ENCODE measurements at places on chromosomes 6 and 20.

- DNase-seq = no peak
Measured at GRCh38 chr6:36594816-36595643, 868 bp downstream of the SRSF3 start.

DNA sequence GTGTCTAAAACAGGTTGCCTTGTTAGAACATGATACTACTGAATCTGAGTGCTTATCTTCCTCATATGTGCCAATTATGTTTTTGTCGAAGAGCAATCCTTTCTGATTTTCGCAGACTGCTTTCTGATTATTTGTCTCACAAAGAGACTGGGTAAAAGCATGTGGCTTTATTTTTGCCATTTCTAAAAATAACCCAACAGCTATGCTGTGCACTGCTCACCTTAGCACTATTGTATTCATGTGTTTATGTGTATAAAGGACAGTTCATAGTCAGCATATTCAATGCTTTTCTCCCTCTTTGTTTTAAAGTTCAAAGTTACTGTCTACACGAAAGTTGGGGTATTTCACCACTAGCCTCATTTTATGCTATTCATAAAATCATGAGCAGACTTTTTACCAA lies 127.0 kb downstream of the SGK1 start:
- no peak for DNase-seq

DNA sequence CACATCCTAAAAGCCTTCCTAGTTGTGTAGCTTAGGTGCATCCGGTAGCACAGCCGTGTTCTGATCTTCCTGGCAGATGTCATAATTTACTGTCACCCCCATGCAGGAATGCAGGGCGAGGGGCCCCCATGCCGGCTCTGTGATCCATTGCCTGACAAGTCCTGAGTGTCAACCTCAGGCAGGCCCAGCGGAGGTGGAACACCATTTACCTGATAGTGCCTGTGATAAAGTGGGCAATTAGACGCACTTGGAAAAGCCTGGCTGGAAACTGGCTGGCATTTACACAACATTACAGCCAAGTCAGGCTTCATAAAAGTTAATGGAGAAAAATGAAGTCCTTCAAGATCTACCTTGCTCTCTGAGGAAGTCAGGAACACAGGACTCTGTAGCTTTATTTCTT lies 521.4 kb upstream of the JAG1 start:
- no peak for DNase-seq

- DNase-seq = no peak
Measured at GRCh38 chr6:113833537-113833936, 23.6 kb upstream of the MARCKS start.

DNA sequence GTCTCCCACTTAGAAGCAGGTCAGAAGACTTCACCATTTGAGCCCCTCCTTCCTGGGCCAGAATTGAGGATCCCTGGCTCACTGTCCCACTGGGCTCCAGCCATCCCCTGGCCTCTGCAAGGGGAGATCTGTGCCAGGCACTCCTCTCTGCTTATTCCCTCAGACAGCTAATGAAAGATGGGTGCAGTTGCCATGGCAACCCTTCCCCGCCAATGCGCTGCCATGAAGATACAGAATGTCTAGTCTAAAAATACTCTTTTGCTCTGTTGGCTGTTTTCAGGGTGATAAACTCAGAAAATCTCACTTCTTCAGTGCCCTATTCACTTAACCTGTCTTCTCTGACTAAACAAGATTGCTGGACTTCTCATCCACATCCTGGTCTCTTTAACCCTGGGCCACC lies 13.6 kb upstream of the TTLL2 start:
- DNase-seq = no peak

DNA sequence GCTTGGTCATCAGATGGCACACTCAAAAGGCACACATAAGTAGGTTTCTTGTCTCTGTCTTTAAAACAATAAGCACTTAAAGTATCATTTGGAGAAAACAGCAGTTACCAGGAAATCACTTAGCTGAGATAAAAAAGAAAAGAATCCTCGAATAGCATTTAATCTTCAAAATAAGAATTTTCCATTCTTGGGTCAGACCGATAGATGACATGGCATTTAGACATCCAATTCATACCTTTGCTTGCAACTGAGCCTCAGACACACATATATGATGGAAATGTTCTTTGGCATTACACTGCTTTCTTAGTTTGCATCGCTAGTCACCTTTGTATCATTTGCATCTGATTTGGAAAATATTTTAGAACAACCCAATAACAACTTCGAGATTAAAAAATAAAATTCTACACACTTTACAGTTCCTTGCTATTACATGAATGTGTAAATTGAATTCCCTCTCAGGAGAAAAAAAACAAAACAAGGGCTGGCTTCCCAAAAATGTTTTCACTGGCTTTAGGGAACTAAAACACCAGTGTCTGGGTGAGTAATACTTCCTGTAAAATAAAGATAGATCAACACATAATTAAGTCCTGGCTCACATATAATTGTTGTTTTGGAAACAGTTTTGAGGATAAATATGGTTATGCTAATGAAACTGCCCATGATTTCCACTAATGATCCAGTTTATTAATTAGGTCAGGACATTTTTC lies 1.3 kb upstream of the RNF217 start:
- DNase-seq = no peak

DNA sequence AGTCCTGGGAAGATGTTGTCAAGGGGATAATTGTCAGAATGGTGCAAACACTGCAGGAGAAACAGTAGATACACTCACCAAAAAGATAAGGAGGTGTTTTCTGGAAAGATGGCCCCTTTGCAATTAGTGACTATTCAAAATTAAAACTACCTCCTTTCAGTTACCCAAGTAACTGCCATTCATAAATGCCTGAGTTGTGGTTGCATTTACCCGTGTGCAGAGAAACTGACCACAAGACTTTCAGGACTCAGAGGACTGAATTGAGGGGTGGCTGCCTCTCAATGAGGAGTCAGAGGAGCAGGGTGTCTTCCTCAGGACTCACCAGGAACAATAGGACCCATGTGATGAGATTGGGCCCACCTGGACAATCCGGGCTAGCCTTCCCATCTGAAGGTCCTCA lies 39.0 kb downstream of the GCM1 start:
- no peak for DNase-seq

DNA sequence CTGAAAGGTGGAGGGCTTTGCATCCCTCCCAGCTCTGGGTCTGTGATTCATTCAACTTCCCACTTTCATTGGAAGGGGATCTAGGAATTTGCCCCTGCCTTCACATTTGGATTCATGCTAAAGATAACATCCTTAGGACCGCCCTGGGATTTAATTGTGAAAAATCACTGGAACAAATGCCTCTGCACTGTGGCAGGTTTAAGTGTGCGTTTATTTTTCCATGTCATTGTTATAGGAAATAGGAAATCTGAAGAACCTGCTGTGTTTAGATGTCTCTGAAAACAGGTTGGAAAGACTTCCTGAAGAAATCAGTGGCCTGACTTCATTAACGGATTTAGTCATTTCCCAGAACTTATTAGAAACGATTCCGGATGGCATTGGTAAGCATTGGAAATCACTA lies 104.7 kb downstream of the LRRC1 start:
- DNase-seq = no peak

DNA sequence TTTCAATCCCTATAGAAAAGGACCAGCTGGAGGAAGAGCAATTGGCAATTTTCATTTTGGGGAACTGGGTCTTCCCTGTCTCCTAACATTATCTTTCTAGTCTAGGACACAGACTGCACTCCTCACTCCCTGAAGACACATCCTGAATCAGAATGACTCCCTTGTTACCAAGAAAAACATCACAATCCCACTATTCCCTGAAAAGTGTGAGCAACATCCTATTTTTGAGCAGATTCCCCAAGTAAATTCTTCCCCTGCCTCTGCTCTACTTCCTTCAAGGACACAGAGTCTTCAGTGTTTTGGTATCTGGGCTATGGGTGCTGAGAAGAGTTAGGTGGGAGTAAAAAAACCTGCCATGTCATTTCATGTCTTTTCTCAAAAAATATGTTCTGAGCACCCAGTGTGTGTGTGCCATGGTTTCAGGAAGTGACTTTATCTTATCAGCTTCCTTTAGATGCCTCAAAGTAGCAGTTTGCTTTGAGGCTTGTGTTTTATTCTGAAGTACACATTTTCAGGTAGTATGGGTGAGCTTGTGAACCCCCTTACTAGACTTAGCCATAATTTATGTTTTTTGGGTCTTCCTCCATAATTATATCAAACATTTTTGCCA lies 12.4 kb downstream of the LAMA4 start:
- no peak for DNase-seq

GRCh38 chr20:53708129-53708968 lies 114.7 kb upstream of the ZNF217 start:
- no peak for DNase-seq

- no peak for DNase-seq
Measured at GRCh38 chr6:82030301-82030700, 217.2 kb downstream of the IBTK start.

- no peak for DNase-seq
Measured at GRCh38 chr6:81612136-81612535, 140.3 kb downstream of the TENT5A start.

DNA sequence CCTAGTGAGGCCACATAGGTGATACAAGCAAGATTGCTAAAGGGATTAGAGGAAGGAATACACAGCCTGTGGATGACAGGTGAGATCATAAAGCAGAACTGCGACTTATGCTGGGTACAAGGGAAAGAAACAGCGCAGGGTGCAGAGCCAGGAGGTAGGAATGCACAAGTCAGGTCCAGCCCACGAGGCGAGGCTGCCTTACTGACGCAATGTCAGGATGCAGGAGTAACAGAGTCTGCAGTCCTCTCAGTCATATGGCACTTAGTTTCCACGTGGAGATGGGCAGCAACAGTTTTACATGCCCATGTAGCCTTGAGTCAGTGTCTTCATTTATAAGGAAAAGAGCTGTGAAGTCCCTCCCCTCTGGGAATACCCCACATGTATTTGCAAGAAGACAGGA lies 210.9 kb downstream of the SYNE1 start:
- DNase-seq = no peak

DNA sequence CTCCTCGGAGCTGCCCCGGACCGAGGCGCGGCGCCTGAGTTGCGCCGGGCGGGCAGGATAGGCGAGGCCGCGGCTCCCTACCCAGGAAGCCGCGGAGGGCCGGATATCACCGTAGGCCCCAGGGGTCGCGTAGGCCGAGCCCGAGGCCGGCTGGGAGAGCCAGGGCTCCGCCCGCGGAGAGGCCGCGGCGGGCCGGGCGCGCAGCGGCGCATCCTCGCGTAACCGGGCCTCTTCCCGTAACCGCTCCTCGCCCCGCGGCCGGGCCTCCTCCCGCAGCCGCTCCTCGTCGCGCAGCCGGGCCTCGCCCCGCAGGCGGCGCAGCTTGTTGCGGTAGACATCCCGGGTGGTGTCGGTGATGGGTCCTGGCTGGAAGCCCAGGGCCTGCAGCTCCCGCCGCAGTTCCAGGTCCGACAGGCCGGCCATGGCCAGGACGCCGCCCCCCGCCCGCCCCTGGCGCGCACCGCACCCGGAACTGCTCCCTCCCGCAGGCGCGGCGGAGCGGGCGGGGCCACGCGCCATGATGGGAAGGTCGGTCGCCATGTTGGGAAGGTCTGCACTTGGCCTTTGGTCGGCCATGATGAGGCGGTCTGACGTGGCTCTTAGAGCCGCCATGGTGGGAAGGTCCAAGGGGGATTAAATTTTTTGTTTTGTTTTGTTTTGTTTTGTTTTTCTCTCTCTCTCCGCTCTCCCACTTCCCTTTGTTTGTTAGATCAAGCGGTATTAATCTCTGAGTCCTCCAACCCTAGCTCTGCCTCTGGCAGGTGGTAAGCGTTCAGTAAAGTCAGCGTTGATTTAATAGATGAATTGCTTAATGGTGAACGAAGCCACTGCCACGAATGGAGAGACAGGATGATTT lies at the start of gene LEMD2:
Gene LEMD2, minus strand, starts transcription at position 437 of the 856 bp plus-strand sequence. Its CDS starts 14 bp downstream, at position 423.
- peak; percentile 93 for DNase-seq

DNA sequence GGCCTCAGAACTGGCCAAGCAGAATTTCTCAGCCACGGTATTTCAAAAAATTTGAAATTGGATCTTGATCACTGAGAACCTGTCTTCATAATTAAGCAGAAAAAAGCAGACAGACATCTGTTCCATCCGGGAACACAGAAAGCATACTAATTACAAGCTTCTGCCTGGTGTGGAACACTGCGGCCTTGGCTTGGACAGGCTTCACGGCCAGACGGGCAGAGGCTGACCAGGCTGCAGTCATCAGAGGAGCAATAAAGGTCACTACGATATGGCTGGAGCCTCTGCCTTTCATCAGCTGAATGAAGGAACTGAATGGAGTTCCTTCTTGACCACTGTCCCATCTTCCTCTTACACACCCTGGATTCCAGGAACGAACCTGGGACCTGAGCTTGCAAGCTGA lies 3.9 kb upstream of the NRSN1 start:
- DNase-seq = no peak

DNA sequence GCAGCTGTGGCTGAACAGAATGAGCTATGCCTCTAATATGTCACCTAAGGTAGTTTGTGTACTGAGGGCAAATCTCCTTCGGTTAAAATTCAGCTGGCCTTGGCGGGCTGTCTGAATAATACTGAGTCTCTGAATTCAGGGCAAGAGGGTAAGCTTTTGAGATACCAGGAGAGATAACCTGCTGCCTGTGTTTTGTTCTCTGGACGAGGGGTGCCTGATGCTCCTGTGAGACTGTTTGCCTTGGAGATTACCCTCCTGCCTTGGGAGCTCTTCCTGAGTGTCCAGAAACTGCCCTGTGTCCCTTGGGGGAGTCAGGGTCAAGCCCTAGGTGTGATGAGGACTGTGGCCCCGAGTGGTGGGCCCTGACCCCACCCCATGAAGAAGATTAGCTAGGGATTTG lies 282.9 kb downstream of the KIF16B start:
- no peak for DNase-seq

DNA sequence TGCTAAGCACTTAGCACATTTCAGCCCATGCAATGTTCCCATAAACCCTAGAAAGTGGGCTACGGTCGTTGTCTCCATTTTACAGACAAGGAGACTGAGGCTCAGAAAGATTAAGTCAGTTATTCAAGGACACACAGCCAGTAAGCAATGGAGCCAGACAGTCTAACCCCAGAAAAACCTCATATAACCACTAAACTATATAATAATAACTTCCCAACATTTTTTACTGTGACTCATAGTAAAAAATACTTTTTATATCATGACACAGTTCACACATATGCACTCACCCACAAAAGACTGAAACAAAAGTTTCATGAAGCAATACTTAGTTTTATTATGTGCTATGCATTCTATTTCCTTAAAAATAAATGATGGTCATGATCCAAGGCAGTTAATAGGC lies 66.2 kb upstream of the EYA2 start:
- DNase-seq = no peak

GRCh38 chr6:98020222-98020621 lies 737.2 kb upstream of the MMS22L start:
- no peak for DNase-seq

- no peak for DNase-seq
Measured at GRCh38 chr6:57087916-57088315, 2.1 kb upstream of the ZNF451 start.

- peak; percentile 3 for DNase-seq
Measured at GRCh38 chr6:38067263-38067980, 247.9 kb downstream of the ZFAND3 start.

GRCh38 chr6:14316651-14317386 lies 199.2 kb downstream of the CD83 start:
- DNase-seq = no peak
